ENCODE measurements at places on chromosomes 16 and 17.

GRCh38 chr17:80460429-80460834, 16.0 kb downstream of the NPTX1 start:
- no peak for DNase-seq

- DNase-seq = no peak
These were observed 1.3 kb upstream of the NLGN2 start for GRCh38 chr17:7406235-7406825.

- no peak for DNase-seq
These were observed 31.0 kb downstream of the SCNN1B start for GRCh38 chr16:23333034-23333579.

GRCh38 chr17:42185621-42185930, 324 bp upstream of the HCRT start:
- no peak for DNase-seq

DNA sequence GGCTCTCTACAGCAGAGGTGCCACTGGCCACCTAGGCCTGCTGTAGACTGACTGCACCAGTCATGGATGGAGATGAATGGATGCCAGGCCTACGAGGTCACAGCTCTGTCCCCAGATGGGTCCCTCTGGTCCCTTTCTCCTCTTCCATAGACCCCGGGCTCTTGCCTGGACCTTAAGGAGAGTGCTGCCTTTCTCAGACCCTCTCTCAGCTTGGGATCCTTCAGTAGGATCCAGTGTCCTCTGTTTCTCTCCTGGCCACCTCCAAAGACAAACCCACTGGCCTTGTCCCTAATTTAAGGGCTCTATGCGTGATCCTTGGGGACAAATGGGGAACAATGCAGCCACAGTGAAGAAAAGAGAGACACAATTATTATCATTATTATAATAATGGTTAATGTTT, 189.3 kb upstream of the C16orf82 start:
- no peak for DNase-seq

DNA sequence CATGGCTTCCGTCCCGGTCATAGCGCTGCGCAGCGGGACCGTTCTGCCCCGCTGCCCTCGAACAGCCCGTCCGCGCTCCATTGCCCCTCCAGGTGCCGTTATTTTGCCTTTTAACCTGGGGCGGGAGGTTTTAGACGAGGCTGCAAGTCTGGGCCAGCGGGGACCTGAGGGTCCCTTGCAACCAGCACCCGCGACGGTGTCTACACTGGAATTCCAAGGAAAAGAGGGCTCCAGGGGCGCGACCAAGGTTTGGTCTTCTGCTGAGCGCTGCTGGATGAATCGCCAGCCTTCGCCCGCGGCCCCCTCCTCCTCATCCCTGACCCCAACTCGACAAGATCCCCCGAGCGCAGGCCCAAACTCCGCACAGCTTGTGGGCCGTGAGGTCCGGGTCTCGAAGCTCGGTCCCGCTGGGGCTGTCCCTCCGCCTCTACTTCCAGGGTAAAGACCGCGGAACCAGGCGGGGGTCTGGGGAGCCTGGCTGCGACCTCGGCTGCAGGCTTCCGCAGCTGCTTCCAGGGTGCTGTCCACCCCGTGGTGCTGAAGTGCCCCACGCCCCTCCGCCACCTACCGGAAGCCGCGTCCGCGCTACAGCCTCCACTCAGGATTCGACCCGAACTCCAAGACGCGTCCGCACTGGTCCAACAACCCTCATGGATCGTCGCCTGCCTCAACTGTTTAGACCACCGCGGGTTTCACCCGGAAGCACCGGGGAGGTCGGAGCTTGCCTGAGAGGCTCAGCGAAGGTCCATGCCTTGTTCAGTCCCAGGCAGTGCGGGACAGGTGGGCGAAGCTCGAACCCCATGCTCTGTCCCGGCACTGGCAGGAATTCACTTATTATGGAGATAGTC, 10.1 kb upstream of the CA4 start:
- peak; percentile 36 for DNase-seq

- no peak for DNase-seq
These were observed 299.4 kb upstream of the IRX3 start for GRCh38 chr16:54585998-54586340.

DNA sequence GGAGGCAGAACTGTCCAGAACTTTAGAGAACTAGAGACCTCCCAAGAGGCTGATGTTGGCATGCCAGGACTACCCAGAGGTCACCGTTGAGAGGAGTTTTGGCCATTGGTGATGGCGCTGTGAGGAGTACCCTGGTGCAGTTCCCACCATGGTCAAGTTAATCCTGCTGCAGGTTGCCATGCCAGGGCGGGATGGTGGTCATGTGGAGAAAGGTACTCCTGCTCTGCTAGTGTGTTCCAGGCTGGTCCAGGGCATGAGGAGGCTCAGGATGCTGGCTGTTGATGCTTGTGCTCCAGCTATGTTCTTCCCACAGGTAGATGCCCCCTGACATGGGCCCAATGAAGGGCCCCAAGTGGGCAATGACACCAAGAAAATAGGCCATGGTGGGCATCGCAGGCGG, 4.1 kb upstream of the PHF12 start:
- no peak for DNase-seq

GRCh38 chr17:73118951-73119391, 26.5 kb upstream of the SLC39A11 start:
- no peak for DNase-seq

DNA sequence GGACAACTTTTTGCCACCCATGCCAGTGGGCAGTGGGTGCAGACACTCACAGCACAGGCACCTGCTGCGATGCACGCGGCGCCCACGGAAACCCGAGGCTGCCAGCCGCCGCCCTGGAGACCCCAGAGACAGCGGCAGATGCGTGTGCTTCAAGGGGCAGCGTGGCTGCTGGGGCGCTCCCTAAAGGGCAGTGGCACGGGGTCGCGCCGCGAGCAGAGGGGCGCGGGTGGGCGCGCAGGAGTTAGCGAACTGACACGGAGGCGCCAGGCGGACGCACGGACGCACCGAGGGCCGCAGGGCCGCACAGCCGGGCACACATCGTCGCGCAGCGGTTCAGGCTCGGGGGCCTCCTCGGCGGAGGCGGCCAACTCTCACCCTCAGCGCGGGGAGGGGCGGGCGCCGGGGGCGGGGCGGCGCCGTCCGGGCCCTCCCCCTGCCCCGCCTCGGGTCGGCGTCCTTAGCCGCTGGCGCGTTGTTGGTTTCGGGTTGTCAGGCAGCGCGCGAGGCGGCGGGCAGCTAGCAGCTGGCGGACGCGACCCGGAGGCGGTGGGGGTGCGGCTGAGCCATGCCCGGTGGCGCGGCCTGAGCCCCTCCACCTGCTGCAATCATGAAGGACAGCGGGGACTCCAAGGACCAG, at the start of gene KIF19:
KIF19 (plus strand) TSS at position 484 of the 637 bp plus-strand sequence; CDS start at position 608, 124 bp downstream.
- no peak for DNase-seq

GRCh38 chr17:60039114-60039846, 39.4 kb downstream of the HEATR6 start:
- DNase-seq = no peak

DNA sequence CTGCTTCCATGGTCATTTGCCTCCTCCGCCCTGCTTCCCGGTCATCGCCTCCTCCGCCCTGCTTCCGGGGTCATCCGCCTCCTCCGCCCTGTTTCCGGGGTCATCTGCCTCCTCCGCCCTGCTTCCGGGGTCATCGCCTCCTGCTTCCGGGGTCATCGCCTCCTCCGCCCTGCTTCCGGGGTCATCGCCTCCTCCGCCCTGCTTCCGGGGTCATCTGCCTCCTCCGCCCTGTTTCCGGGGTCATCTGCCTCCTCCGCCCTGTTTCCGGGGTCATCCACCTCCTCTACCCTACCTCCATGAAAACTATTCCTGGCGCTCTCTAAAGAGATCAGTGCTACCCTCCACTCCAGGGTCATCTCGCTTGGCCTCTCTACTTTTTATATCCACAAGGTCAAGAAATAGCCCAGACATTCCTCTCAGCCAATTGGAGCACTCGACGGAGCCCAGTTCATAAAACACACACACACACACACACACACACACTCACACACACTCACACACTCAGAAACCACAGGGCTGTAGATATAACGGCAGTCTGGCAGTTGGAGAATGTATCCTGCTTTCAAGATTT, 44.8 kb downstream of the TRARG1 start:
- DNase-seq = no peak

Measured in activated CD4-positive, CD25-positive, alpha-beta regulatory T cell treated with anti-CD3 and anti-CD28 coated beads, Interleukin-2, amount 50 U/mL, for 16 hours (primary cell).